ENCODE measurements at places on chromosomes 7 and 10.

DNA sequence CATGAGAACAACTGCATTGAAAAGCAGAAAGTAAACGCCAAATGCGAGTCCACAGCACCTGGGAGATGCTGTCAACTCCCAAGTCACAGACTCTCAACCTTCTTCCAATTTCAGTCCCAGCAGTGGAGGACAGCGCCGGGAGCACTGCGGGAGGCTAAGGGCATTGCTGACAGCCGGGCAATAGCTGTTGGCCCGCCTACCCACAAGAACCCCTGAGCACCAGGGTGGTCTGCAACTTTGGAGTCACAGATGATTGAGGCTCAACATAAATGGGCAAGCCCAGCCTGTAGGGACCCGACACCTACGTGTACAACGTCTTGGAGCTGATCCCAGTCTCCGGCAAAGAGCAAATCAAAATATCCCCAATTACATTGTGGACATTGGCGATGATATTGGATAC is 262.9 kb downstream of the TCERG1L start:
- DNase-seq, result no peak

- no peak for DNase-seq
Observed at GRCh38 chr10:26217396-26218086, 967 bp downstream of the GAD2 start.

DNA sequence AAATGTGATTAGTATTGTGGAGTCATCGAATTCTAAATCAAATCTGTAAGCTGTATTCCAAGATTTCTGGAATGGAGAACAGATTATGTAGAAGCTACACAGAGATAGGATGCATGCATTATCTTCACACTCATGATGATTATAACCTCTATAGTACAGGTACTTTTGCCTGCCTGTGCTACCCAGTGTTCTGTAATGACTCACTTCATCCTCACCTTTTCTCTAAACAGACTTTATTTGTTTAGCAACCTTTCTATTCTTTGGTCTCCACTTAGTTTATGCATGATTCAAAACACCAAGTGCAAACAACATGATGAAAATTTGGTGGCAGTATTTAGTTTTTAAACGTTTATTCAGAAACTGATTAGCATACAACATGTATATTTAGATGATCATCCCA is 68.4 kb upstream of the PRPS1L1 start:
- no peak for DNase-seq

GRCh38 chr10:121069061-121069850 is 218.1 kb downstream of the WDR11 start:
- no peak for DNase-seq

- DNase-seq, result peak; percentile 44
Observed at GRCh38 chr7:70698219-70698832, 433.6 kb upstream of the GALNT17 start.

All from NCI-H2171 (cell line).